ENCODE measurements at places on chromosomes 4 and X.

DNA sequence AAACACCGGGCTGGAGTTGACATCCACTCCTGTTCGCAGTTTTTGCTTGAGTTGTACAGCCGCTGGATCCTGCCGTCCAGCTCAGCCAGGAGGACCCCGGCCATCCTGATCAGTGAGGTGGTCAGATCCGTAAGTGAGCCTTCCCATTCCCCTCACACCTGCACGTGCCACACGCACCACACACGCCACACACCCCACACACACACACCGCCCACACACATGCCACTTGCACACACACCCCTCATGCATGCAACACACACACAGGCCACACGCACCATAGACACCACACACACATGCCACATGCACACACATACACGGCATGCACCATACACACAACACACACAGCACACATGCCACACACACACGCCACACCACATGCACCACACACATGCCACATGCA, 20.1 kb upstream of the MSANTD1 start:
- no peak for DNase-seq

DNA sequence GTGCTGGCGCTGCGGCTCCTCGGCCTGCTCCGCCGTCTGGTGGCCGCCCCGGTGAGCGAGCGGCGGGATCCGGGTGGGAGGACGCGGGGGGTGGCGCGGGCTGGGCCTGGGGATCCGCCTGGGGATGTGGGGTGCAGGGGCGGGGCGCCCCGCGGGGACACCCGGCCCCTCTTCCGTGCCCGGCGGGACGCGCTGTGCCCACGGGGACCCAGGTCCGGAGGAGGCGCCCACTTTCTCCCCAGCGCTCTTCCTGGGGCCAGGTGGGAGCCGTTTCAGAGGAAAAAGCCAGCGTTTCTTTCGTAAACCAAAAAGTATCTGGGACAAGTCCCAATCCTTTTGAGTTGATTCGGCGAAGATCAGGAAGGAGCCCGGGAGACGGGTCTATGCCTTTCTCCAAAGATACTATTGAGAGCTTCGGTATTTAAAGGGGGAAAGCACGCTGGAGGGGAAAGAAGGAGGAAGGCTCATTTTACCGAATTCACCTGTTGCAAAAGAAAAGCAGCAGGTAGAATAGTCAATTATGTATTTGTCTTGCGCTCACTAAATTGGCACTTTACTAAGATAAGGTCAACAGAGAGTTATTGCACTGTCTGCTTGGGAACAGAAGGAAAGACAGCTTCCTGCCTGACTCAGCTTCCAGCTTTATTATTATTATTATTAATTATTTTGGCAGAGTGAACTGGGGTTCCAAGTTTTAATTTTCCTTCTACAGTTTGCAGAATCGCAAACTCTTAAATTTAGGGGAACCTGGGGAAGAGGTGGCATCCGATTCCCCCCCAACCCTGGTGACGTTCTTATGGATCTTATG, 81.5 kb upstream of the CD99 start:
- DNase-seq, result no peak

GRCh38 chrX:24034485-24034884, 7.5 kb upstream of the KLHL15 start:
- no peak for DNase-seq

DNA sequence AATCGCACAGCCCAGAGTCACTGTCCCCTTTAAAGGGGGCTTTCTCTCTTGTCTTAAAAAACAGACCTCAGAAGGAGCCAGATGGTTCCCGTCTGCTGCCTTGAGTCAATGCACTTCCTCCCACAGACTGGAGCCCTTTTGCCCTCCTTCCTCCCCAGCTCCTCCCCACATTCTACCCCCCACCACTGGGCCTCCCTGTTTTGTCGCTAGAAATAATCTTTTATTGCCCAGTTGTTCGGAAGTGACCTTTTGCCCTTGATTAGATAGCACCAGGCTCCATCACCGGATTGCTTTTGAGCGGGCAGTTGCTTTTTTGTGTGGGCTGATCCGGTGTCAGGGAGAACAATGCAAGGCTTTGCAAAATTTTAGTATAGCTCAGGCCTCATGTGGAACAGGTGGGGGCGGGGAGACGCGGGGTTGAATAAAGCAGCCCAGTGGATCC, 47.7 kb downstream of the SPRY1 start:
- peak; percentile 66 for DNase-seq

Measured in stimulated activated naive CD8-positive, alpha-beta T cell treated with anti-CD3 and anti-CD28 coated beads, Interleukin-15, amount 100 ng/mL, for 72 hours (primary cell).